ENCODE measurements at places on chromosomes 1 and 21.
A peak's percentile ranks its signal among the peaks of the same experiment; 100 is the strongest.

- DNase-seq, result no peak
Measured at GRCh38 chr1:40385437-40386358, 12.2 kb downstream of the SMAP2 start.

DNA sequence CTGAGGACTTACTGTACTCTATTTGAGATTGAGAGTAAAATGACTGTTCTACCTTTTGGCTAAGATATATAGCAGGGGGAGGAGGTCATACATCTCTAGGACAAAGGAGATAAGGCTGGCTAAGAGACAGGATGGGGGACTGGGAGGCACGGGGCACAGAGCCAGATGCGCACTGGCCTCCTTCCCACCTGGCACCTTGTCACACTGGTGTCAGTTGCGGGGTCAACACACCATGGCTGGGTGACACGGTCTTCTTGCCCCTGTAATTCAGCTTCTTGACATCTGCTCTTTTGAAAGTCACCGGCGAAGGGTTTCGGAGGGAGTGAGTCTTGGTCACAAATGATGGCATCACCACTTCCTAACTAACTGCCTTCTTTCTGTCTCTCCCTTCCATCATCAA, 177.3 kb downstream of the ZSCAN20 start:
- DNase-seq, result no peak

- no peak for DNase-seq
Measured at GRCh38 chr1:59486615-59487014, 189.7 kb downstream of the FGGY start.

DNA sequence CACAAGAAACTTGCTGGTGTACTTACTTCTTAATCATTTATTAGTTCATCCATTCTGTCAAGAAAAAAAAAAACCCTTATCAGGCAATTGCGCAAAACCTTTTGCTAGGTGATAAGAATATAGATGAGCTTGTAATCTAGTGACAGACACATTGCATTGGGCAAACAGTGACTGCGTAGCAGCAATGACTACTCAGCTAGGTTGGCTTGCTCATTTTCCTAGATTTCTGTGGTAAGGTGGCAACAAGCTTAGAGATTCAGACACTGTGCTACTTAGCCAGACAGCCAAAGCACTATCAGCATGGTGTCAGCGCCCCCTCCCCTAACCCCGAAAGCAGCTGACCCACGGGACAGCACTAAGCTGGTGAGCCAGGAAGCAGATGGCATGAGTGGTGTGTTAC, 203.1 kb downstream of the BARHL2 start:
- DNase-seq, result no peak

GRCh38 chr1:68470388-68470970, 20.7 kb upstream of the RPE65 start:
- DNase-seq, result peak; percentile 43

DNA sequence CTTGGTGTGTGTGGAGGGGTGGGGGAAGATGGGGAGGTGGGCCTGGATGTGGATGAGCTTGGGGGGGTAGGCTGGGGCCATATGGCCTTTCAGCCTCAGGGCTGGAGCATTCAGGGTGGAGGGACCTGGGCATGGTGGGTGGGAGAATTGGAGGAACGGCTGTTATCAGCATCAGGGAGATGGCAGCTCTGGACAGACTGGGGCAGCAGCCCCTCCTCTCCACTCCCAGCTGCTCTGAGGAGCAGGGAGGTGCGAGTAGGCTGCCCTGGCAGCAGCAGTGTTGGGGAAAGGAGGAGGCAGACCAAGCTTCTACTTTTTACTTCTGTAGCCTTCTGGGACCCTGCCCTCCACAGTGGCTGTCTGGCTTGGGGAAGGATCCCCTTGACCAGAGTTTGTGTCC, 10.2 kb downstream of the PPFIA4 start:
- no peak for DNase-seq

DNA sequence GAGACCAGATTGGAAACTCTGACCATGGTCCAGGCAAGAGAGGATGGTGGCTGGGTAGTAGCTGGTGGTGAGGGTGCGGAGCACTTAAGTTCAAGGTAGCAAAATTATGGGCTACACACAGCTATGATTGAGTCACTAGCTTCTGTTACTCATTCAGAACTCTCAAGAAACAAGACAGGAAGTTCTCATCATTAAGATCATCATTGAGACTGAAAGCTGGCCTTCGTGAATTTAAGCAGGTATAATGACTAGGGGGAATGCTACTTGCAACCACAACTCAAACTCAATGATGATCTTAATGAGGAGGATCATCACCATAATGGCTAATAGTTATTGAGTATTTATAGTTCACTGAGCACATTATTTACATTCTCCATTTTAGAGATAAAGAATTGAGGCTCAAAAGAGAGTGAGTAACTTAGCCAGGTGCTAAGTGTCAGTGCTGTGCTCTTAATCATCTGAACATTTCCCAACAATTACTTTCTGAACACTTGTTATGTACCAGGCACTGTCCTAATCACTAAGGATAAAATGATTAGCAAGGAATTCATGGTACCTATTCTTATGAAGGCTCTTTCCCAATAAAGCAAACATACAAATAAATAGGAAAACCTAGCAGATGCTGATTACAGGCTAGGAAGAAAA, 286.3 kb upstream of the C1orf105 start:
- DNase-seq, result no peak

DNA sequence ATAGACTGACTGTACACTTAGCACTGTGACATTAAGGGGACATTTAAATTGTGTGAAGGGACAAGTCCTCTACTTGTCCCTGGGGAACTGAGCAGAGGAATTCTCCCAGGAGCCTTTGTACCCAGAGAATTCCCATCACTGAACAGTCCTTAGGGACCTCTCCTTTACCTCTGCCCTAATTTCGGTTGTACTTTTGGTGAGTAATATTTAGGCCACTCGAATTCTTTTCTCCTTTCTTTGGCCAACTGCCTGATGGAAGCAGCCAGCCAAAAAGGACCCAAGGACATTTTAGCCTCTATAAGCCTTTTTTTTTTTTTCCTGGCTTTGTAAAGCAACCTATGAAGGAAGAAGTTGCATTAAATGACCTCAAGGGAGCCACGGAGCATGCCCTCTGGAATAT, 71.5 kb downstream of the NR5A2 start:
- peak; percentile 62 for DNase-seq

DNA sequence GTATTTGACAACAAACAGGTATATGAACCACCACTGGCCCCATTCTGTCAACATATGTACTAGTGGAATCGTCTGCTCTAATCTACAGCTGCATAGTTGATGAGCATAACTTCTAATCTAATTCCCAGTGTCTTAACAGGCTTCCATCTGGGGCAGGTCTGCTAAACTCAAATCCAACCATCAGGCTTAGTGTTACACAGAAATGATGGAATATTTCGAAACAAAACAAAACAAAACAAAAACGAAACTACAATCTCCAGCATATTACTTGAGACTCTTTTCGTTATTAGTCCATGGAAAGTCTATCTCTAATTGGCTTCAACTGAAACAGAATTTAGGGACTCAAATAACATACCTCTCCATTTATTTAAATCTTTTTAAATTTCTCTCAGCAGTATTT, 37.6 kb downstream of the DIPK1A start:
- DNase-seq, result peak; percentile 32

GRCh38 chr21:29394051-29394450, 95.3 kb downstream of the BACH1 start:
- DNase-seq, result no peak

GRCh38 chr1:151108331-151108730, 37.8 kb downstream of the GABPB2 start:
- DNase-seq, result no peak

GRCh38 chr1:226233293-226233692, 9.8 kb downstream of the MIXL1 start:
- no peak for DNase-seq

- peak; percentile 37 for DNase-seq
Measured at GRCh38 chr1:172630868-172631267, 28.0 kb upstream of the FASLG start.

DNA sequence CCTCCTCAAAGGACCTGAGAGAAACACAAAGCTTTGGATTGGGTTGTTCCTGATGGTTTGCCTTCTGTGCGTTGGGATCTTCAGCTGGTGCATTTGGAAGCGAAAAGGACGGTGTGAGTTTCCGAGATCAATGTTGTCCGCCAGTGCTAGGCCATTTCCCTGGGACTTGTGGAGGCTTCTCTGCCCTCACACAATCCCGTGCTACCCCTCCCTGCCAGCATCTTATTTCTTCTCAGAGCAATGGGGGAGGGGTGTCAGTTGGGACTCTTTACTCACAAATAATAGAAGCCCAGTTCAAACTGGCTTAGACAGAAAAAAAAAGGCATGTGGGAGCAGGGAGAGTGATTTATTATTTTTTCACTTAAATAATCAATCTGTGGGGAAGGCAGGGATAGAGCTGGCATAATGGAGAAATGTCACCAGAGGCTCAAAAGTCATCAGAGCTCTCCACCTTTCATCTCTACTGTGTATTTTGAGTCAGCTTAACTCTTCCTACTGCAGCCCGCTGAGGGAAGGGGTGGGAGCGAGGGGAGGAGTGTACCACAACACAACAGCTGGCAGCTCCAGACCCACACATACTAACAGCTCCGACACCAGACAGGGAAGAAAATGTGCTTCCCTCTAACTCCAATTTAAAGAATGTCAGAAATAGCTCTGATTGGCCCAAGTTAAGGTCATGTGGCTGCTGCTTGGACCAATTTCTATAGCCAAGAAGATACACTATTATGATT, 22.4 kb downstream of the LY9 start:
- DNase-seq, result no peak

DNA sequence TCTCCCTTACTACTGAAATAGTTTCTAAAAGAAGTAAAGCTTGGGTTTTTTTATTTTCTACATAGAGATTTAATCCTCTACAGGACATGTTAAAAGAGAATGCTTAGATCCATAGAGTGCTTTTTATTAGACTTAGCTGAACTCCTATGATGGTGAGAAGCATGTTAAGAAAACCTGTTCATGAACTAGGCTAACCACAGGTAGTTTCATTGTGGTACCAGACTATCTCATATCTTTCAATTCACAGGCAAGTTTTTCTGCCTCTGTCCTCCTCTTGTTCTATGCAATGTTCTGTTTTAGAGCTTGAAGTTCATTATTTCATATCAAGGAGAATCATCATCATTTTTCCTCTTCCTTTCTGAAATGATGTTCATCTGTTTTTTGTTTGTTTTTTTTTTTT, 65.4 kb downstream of the ELAVL4 start:
- DNase-seq, result no peak

DNA sequence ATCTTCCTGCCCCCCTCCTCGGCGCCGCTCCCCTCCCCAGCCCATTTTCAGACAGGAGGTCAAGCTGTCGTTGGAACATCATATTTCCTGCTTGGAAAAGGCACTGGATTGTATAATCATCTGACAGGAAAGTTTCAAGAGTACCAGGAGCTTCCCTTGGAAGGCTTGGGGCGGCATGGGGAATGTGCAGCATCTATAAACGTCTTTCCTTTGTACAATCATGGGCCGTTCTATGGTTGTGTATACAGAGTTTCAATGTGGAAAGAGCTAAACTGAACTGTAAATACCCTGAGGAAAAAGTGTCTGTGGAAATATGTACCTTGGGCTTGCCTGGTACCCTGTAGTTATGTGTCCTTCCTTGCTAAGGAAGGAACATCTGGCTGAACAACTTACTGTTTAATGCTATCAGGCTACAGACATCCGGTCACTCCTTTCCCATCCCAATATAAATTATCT, 368.1 kb upstream of the ADGRL2 start:
- no peak for DNase-seq

DNA sequence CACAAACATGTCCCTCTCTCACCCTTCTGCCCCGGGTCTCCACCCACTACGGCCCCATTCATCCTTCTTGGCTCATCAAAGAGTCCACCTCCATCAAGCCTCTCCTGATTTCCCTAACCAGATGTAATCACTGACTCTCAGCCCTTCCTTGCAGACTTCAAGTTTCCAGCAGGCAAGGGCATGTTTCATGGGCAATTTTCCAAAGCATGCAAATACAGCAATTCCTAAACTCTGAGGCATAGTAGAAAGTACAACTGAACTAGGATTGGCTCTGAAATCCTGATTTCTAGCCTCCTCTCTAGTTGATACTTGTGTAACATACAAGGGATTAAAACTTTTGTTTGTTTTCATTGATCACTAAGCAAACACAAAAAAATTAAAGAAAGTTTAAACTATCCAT, 109.1 kb upstream of the GADD45A start:
- DNase-seq, result peak; percentile 80

DNA sequence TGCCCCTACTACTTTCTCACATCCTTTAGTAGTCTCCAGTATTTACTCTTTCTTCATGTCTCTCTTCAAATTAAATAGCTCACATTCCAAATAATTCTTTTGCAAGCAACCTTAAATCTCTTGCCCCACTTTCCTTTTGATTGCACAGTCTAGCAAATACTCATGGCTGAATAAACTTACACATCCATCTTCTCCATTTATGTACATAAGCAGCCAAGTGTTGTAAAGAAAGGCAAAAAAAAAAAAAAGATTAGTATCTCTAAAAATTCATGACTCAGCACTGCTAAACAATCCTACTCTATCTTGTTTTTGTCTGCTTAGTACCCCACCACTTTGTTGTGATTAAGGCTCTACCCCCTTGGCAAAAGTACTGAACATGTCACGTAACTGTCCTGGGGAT, 42.6 kb downstream of the F13B start:
- DNase-seq, result no peak

DNA sequence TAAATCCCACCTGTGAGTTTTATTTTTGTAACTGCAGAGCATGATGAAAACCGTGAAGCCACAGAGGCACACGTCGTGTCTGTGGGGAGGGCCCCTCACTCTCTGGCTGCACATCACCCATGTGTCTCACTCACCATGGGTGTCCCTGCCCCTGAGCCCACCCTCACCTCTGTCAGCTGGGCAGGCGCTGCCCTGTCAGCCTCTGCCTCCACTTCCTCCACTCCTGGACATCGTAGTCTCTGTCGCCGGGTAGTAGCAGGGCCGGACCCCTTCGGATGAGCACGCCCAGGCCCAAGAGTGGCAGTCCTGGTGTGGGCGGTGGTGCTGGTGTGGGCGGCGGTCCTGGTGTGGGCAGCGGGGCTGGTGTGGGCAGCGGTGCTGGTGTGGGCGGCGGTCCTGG, 37.3 kb downstream of the COL18A1 start:
- no peak for DNase-seq

- peak; percentile 94 for DNase-seq
Measured at GRCh38 chr1:165696625-165697100, 1.7 kb downstream of the ALDH9A1 start.

- DNase-seq, result peak; percentile 72
Measured at GRCh38 chr1:20100632-20101355, 18.5 kb downstream of the PLA2G2D start.

DNA sequence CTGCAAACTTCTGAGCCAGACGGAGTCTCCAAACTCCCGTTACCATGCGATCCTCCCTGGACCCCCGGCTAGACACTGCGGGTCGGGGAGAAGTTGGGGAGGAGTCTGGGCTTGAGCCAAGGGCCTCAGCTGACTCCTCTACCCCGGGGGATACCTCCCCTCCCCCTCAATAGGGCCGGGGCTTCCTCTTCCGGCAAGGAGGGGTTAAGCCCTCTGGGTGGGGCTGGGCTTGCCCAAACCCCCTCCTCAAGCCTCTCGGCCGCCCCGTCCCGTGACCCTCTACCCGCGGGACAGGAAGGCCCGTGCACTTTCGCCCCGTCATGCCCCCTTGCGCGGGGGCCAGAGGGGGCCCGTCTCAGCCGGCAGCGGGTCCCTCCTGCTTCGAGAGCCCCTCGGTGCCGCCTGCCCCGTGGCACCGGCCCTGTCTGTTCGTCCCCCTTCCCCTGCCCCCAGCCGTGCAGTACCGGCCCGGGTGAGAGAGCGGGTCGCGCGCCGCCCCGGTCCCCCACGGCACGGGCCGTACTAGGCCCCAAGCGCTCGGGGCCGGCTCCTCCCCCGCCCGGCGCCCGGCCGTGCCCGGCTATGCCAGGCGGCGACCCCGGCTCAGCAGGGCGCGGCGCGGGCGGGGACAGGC, 652 bp downstream of the ARL8A start:
- DNase-seq, result no peak

Measured in fibroblast of mammary gland (primary cell).